ENCODE measurements at places on chromosomes 2 and 18. TPM values are rescaled to one million over a fixed set of nuclear protein-coding genes. Genes with fewer than 3 reads are reported as not detected.

Gene C2orf80
- not detected for total RNA-seq

Gene SLC4A5
- total RNA-seq = 0.11 TPM

Gene EFEMP1
- total RNA-seq = 28.4 TPM

Gene ALPP
- 5.3 TPM for total RNA-seq

Gene CCDC121
- total RNA-seq = 4.4 TPM

Gene IGFBP5
- total RNA-seq = 0.27 TPM

Gene NABP1
- 10.7 TPM for total RNA-seq

Gene TMEM182
- total RNA-seq = 3.7 TPM

Gene RGPD4
- 0.07 TPM for total RNA-seq

Gene YIPF4
- 49.3 TPM for total RNA-seq

Gene SPRED2
- total RNA-seq = 34.2 TPM

Gene FBLN7
- total RNA-seq = 0.37 TPM

Gene IAH1
- 86.7 TPM for total RNA-seq

Gene PCARE
- not detected for total RNA-seq

Gene IL18RAP
- not detected for total RNA-seq

Gene KIF5C
- 0.39 TPM for total RNA-seq

Gene CYS1
- total RNA-seq = 1.3 TPM

Gene DNAH6
- total RNA-seq = 0.05 TPM

Gene LYPD6
- 0.07 TPM for total RNA-seq

Gene UGT1A10
- 0.49 TPM for total RNA-seq

Gene CAVIN2
- 35.7 TPM for total RNA-seq

Gene CEBPZOS
- 40.7 TPM for total RNA-seq

Gene DSG1
- not detected for total RNA-seq

Gene TTC21B
- total RNA-seq = 6.3 TPM

Gene ANKRD44
- total RNA-seq = 2.3 TPM

Gene LYG2
- total RNA-seq = not detected

Gene FLACC1
- not detected for total RNA-seq

Gene DSC1
- not detected for total RNA-seq

Gene NCOA1
- total RNA-seq = 9.7 TPM

All from A549 treated with GW870086 at 1 μM for 4 hours (cell line).